ENCODE measurements at places on chromosomes 3 and 15.

GRCh38 chr15:77104155-77104554 lies 33.2 kb upstream of the TSPAN3 start:
- no peak for DNase-seq

DNA sequence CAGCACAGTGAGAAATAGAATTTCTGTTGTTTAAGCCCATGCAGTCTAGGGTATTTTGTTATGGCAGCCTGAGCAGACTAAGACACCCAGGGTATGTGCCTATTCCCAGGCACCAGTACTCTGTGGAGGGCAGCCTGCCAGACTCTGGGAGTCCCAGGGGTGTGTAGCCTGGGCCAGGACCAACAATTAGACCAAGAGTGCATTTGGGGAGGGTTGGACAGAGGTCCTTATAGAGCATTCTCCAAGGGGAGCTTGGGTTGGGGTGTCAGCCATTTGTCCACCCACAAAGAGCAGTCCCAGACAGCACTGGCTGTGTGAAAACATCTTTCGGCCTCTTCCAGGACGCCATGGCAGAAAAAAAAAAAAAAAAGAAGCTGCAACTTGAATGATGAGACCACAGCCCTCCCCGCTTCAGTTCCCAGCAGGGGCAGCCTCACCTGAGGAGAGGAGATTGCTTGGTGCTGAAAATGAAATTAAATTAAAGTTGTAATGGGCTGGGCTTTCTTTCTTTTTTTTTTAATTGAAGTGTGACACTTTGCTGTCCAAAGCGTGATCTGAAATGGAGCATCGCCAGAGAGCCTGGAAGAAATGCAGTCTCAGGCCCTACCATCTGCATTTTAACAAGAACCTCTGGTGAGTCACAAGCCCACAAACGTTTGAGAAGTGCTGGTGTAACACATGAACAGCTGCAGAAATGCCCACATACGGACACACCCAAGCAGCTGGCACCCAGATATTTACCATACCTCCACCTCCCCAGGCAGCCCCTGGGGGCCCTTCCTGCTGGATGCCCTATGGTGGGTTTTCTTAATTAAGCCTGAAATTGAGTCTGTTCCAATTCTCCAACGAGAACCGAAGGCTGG lies 21.3 kb upstream of the CAV3 start:
- DNase-seq: no peak

- DNase-seq: no peak
Measured at GRCh38 chr3:3109407-3110298, 521 bp downstream of the IL5RA start.

GRCh38 chr3:21328711-21329390 lies 422.2 kb downstream of the ZNF385D start:
- DNase-seq: no peak

DNA sequence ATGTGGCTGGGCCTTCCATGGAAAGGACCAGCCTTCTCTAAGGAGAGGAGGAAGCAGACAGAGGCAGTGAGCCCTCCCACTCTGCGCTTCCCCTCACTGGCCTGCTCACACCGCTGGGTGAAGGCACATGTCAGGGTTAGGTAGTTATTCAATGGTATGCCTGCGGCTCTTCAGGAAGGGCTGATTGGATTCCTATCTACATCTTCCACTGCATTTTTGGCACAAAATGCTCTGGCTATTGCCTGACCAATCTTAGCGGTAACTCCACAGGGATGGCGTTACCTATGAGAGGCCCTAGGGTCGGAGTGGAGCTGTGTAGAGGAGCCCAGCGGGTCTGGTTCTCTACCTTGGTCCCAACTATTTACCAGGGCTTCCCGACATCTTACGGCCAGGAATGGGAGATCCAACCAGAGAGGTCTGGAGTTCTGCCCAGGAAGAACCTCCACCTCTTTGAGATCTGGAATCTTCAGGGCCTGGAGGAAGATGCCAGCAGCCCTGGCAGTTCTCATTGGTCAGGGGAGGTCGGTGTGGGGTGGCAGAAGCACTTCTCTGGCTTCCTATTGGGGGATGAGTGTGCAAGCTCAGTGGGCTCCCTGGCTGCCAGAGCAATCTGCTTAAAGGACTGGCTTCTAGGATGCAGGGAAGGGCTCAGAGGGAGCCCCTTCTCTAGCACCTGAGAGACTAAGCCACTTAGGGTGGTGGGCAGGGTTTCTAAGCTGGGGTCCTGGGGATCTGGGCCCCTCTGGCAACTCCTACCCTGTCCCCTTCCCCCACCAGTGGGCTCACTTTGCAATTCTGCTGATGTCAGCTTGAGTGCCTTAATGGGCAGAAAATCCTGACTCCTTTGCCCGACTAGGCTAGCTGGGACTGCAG lies 24.3 kb downstream of the SNX33 start:
- no peak for DNase-seq

DNA sequence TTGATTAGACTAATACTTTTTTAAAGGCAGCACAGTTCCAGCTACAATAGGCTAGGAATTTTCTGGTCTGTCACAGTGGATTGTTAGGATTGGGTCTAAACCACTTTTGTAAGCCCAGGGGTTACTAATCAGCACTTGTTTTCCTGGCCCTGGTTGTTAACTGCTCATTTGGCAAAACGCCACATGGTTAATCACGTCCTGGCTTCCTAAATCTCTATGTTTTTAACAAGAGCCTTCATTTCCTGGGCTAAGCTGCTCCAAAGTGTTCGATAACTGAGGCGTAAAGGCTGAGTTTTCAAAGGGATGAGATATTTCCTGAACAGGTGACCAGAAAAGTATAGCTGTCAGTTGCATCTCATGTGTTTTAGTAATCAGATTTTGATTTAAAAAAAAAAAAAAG lies 38.9 kb upstream of the CLRN1 start:
- DNase-seq: no peak

- no peak for DNase-seq
Measured at GRCh38 chr15:95304151-95304946, 1026.2 kb upstream of the NR2F2 start.

DNA sequence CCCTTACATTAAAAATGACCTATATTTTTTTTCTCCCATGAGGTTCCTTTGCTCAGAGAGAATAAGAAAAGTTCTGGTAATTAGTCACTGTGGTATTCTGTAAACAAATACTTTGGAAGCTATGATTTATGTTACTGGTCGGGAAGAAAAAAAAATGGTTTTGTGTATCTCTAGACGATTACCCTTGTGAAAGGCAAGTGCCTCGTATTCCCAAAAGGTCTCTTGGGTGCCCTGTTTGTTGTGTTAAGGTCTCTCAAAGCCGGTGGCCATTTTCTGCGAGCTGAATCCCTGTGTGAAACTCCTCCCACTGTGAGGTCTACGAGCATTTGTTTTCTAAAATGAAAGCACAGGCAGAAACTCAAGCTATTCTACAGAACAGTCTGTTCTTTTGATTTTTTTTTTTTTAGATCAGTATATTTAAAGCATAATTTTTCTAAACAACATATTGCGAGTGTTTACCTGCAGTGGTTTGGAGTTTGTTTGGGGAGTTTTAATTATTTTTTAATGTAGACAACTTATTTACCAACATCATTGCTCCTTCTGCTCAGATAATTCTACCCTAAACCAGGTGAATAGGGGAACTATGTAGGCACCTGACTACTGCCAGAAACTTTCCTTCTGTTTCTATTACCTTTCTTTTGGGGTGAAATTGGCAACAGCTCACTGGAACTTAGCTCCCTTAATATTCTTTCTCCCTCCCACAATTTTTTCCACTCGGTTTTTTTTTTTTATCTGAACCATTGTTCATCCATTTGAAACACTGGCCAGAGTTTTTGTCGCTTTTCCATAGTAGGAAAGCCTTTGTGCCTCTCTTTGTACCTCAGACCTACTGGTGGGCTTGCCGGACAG lies 44.0 kb downstream of the ZBTB38 start:
- peak; percentile 23 for DNase-seq

DNA sequence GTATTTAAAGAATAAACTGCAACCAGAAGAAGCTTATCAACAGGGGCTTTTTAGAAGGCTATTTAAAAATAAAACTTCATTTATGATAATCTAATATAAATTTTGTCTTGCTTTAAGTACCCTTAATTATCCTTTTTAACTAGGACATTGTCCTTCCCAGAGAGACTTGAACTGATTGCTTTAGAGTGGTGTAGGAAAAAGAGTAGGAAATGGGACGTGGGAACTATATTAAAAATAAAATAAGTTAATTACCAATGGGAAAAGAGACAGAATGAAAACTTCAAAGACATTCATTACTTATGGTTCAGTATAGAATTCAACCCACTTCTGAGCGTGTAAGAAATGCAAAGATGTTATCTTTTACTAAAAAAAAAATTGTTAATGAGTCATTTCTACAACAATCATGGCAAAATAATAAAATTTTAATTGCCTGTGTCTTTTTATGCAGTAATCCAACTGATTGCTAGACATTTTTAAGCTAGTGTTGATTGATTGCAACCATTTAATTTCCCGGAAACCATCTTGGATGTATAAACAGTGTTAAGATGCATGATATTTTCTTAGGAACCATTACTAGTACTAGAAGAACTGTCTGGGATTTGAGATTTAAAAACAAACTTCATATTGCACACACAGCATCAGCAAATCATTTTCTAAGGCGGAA lies 298.8 kb upstream of the UMPS start:
- DNase-seq: no peak

DNA sequence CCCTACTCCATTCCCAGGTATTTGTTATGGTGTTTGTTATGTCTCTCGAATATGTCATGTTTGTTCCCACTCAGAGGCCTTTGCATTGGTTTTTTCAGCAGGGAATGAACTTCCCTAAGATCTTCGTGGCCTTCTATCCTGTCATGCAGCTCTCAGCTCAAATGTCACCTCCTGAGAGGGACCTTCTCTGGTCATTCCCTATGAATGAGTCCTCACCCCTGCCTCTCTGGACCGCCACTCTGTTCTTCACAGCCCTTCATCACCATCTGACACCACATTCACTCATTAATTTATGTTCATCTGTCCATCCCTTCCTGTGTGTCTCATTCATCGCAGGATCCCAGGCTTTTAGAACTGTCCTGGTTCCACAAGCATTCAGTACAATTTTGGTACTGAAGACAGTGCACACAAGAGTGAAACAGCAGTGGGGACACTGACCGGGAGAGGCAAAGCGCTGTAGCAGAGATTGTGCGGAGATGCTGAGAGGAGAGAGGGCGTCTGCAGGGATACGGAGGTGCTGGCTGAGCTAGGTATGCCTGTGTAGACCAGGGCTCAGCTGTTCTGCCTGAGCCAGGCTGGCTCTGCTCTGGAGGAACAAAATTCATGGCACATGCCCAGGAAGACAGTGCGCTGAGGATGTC lies 132.3 kb downstream of the CHCHD6 start:
- no peak for DNase-seq

DNA sequence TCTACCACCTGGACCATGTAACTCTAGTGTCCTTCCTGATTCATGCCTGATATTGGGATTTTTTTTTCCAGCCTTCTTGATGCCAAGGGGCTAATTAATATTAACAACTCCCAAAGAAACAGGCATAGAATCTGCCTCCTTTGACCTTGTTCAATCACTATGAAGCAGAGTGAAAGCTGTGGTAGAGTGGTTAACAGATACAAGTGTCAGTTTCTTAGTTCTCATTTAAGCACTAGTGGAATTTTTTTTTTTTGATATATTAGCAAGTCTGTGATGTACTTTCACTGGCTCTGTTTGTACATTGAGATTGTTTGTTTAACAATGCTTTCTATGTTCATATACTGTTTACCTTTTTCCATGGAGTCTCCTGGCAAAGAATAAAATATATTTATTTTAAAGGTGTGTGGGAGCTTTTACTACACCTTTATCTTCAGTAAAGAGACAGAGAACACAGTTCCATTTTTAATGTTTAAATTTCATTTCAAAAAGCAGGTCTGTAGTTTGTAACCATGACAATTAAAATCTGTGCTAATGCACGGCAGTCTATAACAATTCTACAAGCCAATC lies 67.1 kb downstream of the TOP2B start:
- no peak for DNase-seq

DNA sequence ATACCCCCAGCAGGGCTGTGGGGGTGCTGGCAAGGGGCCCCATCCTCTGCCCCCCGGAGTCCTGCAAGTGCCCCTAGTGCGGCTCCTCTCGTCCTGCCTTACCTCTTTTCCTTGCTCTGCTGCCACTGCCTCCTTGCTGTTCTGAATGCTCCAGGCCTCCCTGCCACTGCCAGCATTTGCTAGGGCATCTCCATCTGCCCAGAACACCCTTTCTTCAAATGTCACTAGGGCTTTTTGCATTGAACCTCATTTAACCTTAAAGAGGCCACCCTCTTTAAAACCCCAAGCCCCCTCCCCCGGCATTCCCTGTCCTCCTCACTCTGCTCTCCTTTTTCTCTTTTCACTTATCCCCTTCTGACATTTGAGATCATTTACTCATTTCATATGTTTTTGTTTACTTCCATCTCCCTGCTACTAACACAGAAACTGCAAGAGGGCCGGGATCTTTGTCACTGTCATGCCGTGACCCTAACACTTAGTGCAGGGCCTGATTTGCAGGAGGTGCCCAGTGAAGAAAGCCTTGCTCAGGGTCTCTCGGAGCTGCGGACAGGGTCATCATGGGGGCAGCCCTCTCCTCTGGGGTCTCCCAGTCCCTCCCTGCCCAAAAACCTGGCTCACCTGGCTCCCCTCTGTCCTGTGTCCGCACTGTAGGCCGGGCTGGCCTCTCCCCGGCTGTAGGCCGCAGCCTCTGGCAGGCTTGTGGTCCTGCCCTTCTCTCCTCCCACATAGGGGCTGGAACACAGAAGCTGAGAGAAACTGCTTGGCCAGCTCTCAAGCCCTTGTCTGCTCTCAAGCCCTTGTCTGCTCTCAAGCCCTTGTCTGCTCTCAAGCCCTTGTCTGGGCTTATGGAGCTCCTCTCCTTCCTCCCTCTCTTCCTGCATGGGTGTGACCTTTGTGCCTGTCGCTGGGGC lies at the start of gene ACOX2:
TSS of gene ACOX2 (minus strand) at position 690 of the 911 bp plus-strand sequence. CDS start 2,084 bp downstream, outside the sequence.
- DNase-seq: no peak

- no peak for DNase-seq
Measured at GRCh38 chr15:28896951-28897350, 11.2 kb downstream of the APBA2 start.

DNA sequence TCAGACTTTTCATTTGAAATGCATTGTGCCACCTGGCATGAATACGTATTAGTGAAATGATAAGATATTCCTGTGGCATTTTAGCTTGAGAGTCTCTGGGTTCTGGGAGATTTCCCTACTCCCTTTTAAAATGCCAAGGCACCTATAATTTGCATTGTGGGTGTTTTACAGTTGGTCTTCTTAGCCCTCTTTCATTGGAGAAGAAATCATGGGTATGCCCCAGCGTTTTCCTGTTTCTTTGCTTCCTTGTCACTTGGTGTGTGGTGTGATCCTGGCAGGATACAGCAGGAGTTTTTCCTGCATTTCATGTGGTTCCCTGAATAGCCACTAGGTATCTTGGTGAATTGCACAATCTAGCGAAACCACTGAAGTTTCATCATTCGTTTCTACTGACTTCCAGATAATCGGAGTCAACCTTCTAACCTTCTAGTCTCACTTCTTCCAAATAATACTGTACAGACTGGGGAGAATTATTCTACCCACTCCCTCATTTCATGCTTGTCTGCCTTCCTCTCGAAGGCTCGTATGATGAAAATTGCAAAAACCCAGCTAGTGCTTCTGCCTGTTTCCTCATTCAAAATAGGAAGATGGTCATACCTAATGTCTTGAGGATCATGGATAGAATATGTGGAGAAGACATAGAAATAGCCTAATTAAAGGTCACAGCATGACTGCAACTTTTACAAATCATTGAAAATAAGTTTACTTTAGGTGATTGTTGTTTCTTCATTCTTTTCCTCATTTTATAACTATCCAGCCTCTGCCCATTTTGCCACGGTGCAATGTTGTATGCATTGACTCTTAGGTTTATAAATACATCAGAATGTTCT lies 2.6 kb downstream of the BHLHE40 start:
- DNase-seq: no peak

GRCh38 chr3:172202797-172203196 lies 163.4 kb downstream of the FNDC3B start:
- no peak for DNase-seq

- DNase-seq: no peak
Measured at GRCh38 chr15:90713081-90713480, 4.1 kb upstream of the BLM start.

All from bone marrow (tissue), 2 donors.